Activated naive CD4-positive, alpha-beta T cell treated with anti-CD3 and anti-CD28 coated beads for 36 hours (primary cell): ENCODE measurements at places on chromosomes 13 and 19. TPM values are rescaled to one million over a fixed set of nuclear protein-coding genes. Genes with fewer than 3 reads are reported as not detected.

Gene KLC3
- not detected for total RNA-seq

Gene ZNF382
- 7.5 TPM for total RNA-seq

DNA sequence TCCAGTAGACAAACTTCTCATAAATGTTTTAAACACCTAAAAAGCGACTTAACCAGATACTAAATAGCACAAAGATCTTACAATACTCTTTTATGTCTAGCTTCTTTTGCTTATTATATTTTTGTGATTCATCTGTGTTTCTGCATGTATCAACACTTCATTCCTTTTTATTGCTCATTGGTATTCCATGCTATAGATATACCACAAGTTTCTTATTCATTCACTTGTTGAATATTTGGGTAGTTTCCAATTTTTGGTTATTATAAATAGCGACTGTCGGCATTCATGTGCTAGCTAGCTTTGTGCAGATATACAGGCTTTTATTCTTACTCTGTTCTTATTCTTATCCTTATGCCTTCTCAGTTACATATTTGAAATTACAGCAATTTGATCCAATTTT is 50.0 kb upstream of the RGCC start:
- H3K4me1 ChIP-seq, result peaks cover 2% of the 10 kb centered on the region
- H3K36me3 ChIP-seq, result no peaks in the 10 kb centered on the region
- H3K27me3 ChIP-seq, result no peaks in the 10 kb centered on the region
- H3K27ac ChIP-seq, result no peak overlapping the region
- DNase-seq, result no peak

DNA sequence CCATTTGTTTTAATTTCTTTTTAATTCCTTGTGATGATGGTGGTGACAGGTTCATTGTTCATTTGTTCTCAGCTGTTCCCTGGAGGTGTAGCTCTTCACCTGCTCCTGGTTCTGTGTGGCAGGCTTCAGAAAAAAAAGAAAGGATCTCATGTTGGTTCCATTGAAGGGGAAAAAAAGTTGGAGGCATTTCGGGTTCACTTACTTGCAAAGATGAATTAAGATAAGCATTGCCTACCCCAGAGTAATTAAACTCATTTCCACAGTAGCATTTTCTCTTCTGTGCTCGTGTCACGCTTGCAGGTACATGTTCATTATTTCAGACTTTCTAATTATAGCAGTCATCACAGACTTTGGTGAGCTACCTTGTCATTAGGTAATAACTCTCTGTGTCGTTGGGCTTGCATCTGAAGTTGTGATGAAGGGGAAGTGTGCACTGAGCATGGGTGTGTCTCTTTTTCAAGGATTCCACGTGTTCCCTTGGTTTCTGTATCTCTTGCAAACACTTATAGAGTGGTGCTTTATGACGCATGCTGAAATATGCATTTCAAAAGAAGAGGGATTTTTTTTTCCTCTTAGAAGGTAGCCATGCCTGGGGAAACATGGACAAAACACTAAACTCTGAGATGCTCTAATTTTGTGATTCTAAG is 69.1 kb downstream of the MTUS2 start:
- peaks cover 12% of the 10 kb centered on the region for H3K27me3 ChIP-seq
- H3K4me3 ChIP-seq, result no peak overlapping the region
- no peaks in the 10 kb centered on the region for H3K4me1 ChIP-seq

GRCh38 chr19:16376649-16377048 is 52.0 kb downstream of the KLF2 start:
- H3K36me3 ChIP-seq, result peaks cover 20% of the 10 kb centered on the region
- DNase-seq, result no peak
- peaks cover 64% of the 10 kb centered on the region for H3K4me1 ChIP-seq
